ENCODE measurements at places on chromosomes 3 and 15.
A peak's percentile ranks its signal among the peaks of the same experiment; 100 is the strongest.

GRCh38 chr15:74396146-74396438, 28.6 kb upstream of the CYP11A1 start:
- no peak for DNase-seq

- no peak for DNase-seq
Measured at GRCh38 chr3:187051066-187051465, 88.2 kb downstream of the RPL39L start.

GRCh38 chr3:13025090-13025489, 48.1 kb downstream of the IQSEC1 start:
- peak; percentile 73 for DNase-seq

DNA sequence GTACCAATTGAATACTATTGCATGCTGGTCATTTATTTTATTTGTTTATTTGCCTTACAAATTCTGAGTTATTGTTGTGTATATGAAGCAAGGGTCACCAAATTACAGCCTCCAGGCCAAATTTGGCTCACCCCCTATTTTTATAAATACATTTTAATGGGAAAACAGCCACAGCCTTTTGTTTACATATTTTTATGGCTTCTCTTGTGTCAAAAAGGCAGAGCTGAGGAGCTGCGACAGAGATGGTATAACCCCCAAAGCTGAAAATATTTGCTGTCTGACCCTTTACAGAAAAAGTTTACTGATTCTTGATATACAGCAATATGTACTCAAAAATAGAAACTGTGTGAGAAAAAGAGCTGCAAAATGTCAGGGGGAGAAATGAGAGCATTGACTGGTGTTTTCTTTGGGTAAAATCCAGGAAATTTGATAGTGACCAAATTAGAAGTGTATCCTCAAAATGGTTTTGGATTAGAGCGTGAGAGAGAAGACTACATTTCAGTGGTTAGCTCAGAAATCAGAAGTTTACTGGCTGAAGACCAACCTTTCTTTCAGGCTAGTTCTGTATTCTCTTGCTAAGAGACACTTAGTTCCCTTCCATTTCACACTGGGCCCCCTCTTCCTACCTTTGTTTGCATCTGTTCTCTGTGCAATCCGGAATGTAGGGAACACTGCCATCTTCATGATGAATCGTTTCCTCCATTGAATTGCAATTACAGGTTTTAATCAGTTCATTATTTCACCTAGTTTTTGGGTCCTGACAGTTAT, 757.8 kb downstream of the AGBL1 start:
- DNase-seq = no peak

GRCh38 chr3:64048631-64049061, 25.4 kb upstream of the PSMD6 start:
- DNase-seq = peak; percentile 76

GRCh38 chr3:14761121-14761672, 57.6 kb upstream of the FGD5 start:
- no peak for DNase-seq

GRCh38 chr3:66502245-66502874, 1.5 kb upstream of the LRIG1 start:
- no peak for DNase-seq

DNA sequence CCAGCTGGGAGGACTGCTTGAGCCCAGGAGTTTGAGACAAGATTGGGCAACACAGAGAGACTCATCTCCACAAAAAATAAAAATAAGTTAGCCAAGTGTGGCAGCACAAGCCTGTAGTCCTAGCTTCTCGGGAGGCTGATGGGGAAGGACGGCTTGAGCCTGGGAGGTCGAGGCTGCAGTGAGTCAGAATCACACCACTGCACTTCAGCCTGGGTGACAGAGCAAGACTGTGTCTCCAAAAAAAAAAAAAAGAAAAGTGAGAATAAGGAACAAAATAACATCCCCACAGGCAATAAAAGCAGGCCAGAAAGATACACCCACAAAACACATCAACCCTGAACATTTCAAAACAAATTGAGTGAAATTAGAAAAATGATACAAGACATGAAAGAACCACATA, 48.7 kb upstream of the OCA2 start:
- DNase-seq = peak; percentile 6
